ENCODE measurements at places on chromosomes 13 and 19. TPM values are rescaled to one million over a fixed set of nuclear protein-coding genes. Genes with fewer than 3 reads are reported as not detected.

DNA sequence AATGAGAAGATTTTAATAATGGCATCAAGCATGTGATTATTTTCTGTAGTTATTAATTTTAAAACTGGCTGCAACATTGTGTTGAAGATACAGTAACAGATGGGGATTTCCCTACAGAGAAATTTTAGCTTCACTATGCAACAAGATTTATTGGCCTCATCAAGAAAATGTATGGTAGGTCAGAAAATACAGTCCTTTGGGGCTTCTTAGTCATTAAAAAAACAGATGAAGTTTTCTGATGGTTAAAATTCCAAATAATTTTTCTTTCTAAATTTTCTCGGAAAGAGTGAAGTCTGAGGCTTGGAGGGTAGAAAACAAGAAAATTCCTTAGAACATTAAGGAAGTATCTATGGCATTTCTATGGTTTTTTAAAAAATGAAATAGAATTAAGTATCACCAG lies 1790.8 kb upstream of the PCDH20 start:
- no peak for DNase-seq

- no peak for DNase-seq
Measured at GRCh38 chr13:99193152-99193551, 7.5 kb upstream of the UBAC2 start.

TGFBR3L gene
- 0.29 TPM for total RNA-seq

CEACAM3 gene
- 8.6 TPM for total RNA-seq

DNA sequence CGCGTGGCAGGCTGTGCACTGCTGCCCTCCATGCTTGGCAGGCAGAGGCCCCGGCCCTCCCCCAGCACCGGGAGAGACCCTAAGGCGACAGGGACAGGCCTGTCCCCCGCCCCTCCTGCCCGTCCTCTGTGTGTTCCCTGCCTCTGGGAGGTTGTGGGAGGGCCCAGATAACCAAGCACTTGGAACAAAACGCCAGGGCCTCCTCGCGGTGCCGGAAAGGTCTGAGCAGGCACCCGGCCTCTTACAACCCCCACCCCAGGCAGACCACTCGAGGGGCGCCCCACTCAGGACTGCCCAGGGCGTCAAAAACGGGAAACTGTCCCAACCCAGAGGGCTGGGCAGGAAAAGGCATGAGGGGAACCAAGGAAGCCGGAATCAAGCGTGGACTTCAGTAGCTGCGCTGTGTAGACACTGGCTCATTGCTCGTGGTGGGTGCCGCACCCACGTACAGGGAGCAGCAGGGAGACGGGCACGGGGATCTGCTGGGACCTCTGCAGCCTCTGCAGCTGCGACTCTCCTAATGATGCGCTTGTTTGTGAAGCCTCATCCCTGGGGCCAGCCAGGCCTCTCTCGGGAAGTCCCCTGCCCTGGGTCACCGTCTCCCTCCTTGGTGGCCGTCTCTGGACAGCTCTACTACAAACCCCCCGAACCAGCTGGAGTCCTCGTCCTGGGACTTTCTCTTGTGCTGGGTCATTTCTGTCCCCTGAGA lies 20.0 kb downstream of the GNA11 start:
- no peak for DNase-seq

DNA sequence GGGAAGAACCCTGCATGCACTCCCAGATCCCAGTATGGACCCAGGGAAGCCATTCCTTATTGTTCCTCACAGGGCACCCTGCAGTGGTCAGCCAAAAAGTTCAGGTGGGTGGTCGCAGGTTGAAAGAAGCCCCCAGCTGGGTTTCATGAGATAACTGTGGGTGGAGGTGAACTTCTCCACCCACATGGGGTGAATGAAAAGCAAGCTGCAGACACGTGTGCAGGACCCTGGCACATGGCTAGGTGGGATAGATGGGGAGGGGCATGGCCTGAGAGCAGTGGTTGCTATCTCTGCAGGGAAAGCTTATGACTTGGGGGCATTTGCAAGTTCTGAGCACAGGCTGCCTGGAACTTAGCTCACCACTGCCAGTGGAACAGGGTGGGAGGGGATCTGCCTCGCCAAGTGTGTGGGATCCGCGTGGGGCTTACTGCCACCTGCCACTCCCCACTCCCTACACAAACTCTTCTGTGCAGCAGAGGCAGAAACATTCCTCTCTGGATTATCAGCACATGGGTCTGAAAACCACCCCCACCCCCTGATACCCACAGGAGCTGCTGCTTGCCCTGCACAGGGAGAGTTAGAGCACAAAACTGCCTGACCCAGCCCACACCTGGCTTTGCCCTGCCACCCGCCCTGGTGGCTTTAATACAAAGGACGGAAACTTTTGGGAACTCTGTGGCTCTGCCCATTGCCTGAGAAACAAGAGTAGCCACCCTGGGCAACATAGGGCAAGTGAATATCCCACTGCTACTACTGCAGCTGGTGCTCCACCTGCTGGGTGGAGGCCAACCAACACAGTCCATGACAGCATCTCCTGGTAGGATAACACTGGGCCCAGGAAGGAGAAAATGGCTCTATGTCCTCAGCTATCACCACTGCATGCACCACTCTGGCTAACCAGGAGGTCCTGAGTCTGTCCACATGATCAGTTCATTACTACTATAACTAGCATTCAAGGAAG lies 24.4 kb downstream of the PLA2G4C start:
- no peak for DNase-seq

DNA sequence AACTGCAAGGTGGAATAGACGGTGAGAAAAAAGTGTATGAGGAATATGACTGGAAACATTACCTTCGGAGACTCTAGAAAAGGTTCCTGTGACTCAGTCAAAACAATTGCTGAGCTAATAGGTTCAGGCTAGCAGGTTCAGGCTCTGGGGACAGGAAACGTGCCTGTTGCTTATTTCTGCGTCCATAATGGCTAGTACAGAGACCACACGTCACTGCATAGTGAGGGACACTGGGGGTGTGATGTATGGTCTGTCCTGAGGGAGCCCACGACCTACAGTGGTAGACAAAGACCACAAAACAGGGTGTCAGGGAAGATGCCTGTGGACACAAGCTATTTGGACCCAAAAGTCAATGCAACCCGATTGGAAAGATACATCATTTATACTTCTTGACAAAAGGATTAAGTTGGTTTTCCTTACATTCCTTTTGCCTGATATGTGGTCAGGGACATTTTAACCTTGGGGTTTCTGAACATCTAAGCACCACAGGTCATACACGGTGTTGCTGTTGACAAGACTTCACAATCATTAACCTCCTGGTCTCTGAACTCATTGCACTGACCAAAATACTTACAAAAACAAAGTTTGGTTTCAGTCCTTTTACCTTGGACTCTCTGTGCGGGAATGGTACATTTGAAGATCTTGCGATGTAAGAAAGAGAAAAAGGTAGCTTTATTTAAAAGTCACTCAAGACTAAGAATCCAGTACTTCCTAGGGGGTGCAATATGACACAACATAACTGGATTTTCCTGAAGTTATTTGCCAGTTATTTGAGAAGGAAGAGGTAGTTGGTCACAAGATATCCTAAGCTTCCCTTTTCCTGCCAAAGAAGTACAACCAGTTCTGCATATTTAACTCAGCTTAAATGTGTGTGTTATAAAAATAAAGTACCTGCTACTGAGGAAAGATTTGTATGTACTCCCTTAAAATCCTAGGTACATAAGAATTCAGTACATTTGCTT lies 20.0 kb downstream of the CRYL1 start:
- peak; percentile 28 for DNase-seq

- DNase-seq: no peak
Measured at GRCh38 chr13:110589793-110590390, 25.5 kb upstream of the NAXD start.

DNA sequence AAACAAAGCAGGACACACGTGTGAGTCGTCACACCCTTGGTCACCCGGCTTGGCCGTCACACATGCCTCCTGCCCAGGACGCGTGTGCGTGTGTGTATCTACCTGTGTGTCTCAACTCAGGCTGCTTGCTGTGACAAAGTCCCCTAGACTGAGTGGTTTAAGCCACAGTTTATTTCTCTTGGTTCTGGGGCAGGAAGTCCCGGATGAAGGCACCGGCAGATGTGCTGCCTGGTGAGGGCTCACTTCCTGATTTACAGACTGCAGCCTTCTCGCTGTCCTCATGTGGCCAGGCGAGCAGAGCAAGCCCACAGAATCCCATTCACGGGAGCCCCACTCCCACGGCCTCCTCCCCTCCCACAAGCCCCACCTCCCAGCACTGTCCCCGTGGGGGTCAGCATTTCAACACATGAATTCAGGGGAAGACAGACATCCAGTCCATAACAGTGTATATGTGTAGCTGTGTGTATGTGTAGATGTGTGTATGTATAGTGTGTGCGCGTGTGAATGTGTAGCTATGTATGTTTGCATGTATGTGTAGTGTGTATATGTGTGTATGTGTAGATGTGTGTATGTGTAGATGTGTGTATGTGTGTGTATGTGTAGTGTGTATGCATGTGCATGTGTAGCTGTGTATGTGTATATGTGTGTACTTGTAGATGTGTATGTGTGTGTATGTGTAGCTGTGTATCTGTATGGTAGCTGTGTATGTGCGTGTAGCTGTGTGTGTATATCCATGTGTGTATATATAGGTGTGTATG lies 51.5 kb downstream of the MCF2L start:
- no peak for DNase-seq

GRCh38 chr19:41997121-41997850 lies 3.3 kb upstream of the ATP1A3 start:
- DNase-seq: peak; percentile 86

DNA sequence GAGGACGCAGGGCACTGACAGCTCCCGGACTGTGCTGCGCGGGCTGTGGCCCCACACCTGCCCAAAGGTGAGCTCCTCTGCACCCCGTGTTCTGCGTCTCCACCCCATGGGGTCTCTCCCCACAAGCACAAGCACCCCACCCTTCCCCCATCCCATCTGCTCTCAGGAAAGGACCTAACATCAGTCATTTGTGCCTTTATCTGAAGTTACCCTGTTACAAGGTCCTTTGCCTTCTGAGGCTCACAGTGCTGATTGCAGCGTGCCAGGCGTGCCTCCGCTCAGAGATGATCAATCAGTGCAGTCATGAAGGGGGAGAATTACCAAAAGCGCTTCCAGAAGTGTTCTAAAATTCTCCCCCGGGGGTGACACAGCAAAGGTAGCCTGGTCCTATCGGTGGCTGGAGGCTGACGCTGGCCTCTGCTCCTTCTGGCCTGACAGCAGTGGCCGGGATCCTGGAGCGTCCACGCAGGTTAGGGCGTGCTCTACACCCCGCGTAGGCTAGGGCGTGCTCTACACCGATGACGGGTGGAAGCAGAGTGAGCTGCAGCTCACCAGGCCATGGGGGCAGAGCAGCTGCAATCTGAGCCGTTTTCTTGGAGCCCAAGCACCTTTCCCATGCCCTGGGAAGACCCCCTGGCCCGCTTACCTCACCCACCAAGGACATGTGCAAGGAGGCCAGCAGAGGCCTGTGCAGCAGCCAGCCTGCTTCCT lies 84.7 kb upstream of the TM9SF2 start:
- DNase-seq: no peak

DNA sequence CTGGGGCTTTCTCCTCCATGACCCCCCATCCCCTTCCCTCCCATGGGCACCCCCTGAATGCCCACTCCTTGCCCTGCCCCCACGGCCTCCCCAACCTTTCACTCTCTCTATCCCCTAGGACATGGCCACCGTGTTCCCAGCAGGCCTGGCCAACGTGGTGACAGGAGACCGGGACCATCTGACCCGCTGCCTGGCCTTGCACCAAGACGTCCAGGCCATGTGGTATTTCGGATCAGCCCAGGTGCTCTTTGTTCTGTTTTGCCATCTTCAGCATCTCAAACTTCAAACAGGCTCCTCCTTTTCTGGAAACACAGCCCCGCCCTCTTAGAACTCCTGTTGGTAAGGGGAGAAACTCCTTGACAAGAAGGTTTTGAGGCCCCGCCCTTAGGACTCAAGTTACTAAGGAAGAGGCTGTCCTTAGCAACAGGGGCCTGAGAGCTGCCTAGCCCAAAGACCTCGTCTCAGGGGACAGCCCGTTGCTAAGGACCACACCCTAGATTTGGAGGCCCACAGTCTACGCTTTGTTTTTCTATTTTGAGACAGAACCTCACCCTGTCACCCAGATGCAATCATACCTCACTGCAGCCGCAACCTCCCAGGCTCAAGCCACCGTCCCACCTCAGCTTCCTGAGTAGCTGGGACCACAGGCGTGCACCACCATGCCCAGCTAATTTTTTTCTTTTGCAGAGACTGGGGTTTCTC lies 5.1 kb upstream of the FLT3LG start:
- DNase-seq: no peak

DNA sequence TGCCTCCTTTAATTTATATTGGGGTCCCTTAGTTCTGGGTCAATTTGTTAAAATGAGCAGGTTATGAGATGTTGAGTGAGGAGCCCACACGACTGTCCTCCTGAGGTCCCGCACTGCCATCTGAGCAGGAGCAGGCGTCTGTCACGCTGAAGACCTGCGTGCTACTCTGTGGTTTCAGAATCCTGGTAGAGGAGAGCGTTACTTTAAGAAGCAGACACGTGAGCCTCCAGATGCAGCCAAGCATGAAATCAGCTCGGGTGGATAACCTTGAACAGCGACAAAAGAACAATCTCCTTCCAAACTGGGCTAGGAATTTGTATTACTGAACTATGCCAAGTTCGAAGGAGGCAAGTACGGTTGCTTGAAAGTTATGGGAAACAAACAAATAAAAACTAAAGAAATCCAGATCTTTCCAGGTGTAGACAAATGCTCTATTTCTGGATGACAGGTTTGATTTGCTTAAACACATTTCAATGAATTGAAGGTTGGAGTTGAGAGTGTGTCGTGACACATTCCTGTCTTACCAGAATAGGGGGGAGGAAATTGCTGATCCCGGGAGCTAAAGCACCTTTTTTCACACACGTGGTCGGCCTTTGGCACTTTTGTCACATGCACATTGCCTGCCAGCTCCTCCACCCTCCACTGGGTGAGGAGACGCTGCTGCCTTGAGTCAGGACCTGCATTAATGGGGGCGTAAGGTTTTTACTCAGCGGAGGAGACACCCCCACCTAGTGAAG lies 945.5 kb upstream of the SLC10A2 start:
- DNase-seq: no peak

KLK14 gene
- 0.37 TPM for total RNA-seq

- DNase-seq: peak; percentile 73
Measured at GRCh38 chr13:43036351-43037250, 13.2 kb downstream of the DNAJC15 start.

DNA sequence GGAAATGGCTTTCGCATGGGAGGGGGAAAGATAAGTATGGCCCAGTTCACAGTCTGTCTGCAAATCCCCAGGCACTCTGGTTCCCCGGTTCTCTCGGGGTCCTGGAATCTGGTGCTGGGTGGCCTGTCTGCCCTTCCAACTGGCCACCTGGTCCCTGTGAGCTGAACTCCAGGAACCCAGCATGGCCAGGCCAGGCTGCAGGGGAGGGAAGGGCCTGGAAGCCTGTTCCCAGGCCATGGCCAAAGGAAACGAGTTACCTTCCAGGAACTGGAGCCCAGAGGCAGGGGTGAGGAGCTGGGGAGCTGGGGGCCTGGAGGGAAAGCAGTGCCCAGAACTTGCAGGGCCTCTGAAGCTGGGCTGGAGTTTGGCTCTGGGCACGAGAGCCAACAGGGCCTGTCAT lies 19.1 kb upstream of the PNMA8C start:
- DNase-seq: no peak

DNA sequence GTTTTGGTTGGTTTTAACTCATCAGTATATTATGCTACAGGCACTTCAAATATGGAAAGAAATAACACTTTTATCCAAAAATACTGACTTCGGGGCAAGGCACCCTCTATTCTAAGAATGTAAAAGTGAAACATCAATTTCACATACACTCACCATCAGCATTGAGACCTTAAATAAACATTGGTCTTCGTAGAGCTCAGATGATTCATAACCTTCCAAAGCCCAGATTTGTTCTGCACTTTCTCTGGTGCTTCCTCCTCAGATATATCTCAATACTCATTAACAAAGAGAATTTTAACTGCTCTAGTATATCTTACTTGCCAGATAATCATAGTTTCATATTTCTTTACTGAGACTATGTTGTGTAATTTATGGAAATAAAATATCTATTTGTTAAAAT lies 794.3 kb downstream of the LIG4 start:
- DNase-seq: no peak

Measured in left lung (tissue), 14 donors.